ENCODE measurements at places on chromosomes 2 and 18.

- no peak for DNase-seq
Measured at GRCh38 chr2:177872286-177872685, 200.3 kb downstream of the PDE11A start.

GRCh38 chr2:219408631-219409030 is 9.5 kb upstream of the DES start:
- DNase-seq = no peak

GRCh38 chr2:216490061-216490460 is 8.6 kb upstream of the RPL37A start:
- no peak for DNase-seq

- DNase-seq = no peak
Measured at GRCh38 chr2:140714586-140714985, 1416.2 kb downstream of the LRP1B start.

GRCh38 chr2:177335917-177336450 is 56.6 kb upstream of the AGPS start:
- no peak for DNase-seq

DNA sequence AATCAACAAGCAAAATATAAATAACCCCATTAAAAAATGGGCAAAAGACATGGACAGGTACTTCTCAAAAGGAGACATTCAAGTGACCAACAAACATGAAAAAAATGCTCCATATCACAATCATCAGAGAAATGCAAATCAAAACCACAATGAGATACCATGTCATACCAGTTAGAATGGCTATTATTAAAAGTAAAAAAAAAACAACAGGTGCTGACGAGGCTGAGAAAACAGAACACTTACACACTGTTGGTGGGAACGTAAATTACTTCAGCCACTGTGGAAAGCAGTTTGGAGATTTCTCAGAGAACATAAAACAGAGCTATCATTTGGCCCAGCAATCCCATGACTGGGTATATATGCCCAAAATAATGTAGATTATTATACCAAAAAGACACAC is 69.1 kb downstream of the CWC22 start:
- DNase-seq = no peak

GRCh38 chr2:67858886-67859285 is 203.9 kb downstream of the C1D start:
- no peak for DNase-seq

GRCh38 chr18:59207506-59207905 is 12.5 kb upstream of the GRP start:
- DNase-seq = no peak

DNA sequence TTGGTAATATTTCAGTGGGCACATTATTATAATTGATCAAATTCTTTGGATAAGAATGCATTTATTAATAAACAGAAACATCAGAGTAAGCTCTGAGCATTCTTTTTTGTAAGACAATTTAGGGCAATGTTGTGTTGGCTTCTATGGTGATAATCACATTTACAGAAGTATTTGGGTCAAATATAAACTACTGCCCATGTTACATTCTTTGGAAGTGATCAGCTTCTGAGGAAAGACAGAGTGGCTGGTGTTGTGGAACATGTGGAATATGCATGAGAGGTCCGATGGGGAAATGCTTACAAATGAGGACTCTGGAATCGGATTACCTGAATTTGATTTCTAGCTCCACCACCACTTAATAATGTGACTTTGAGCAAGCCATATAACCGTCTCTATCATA is 19.4 kb downstream of the SERPINB13 start:
- no peak for DNase-seq

GRCh38 chr2:163662141-163662780 is 73.5 kb downstream of the FIGN start:
- no peak for DNase-seq

- DNase-seq = no peak
Measured at GRCh38 chr2:240916571-240917008, 10.5 kb downstream of the CROCC2 start.

DNA sequence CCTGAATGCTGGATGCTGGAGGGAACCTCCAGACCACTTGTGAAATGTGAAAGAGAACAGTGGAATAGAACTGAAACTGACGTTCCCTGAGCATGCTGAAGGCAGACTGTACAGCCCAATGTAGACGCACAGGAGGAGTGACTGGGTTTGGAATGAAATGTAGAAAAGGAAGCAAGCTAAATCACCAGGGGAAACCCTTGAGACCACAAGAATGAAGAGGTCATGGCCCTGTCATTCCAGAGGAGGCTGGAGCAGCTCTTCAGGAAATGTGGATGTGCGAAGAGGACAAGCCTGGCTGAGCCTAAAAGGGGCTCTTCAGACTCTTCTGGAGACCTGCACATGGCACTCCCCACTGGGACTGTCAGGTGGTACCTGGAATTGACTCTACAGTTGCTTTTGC is 118.5 kb upstream of the ALPP start:
- DNase-seq = no peak

DNA sequence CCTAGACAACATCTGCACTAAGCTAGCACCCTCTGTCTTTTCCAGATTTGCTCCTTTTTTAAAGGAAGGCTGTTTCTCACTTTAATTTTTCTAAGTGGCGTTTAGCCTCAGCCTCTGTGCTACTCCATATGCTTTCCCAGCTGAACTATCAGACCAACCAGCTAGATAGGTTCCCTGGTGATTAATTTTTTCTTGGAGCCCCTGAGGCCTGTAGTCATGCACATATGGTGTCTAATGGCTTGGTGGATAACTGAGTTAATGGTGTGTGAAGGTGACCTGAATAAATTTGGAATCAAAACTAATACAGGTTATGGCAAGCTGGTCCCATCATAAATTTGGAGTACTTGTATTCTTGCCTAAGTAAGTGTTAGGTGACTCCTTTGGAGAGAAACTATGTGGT is 135.5 kb downstream of the MGAT5 start:
- DNase-seq = no peak

- no peak for DNase-seq
Measured at GRCh38 chr2:120726245-120726644, 9.4 kb upstream of the GLI2 start.

DNA sequence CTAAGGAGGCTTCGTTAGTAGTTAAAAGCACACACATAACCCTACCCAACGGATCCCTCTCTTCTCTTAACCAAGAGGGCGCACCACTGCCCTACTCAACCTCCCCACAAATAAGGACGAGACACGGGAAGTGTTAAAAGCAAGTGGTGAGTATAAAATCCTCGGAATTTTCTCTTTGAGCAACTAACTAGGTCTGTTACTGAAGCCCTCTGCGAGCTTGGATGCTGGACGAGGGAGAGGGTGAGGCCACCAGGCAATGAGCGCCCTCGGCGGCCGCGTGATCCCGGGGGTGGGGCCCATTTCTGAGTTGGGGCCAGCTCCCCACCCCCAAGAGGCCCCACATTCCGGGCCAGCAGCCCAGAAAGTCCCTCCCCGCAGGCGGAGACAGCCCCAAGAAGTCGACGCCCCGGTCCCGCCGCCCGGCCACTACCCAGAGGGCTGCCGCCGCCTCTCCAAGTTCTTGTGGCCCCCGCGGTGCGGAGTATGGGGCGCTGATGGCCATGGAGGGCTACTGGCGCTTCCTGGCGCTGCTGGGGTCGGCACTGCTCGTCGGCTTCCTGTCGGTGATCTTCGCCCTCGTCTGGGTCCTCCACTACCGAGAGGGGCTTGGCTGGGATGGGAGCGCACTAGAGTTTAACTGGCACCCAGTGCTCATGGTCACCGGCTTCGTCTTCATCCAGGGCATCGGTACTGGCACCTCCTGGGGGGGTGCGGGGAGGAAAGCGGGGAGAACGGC is at the start of gene CYBRD1:
CYBRD1 (plus strand) TSS at position 423 of the 736 bp plus-strand sequence; CDS start at position 495, 72 bp downstream.
- DNase-seq = peak; percentile 85

GRCh38 chr2:174121175-174121574 is 127.2 kb downstream of the OLA1 start:
- no peak for DNase-seq

DNA sequence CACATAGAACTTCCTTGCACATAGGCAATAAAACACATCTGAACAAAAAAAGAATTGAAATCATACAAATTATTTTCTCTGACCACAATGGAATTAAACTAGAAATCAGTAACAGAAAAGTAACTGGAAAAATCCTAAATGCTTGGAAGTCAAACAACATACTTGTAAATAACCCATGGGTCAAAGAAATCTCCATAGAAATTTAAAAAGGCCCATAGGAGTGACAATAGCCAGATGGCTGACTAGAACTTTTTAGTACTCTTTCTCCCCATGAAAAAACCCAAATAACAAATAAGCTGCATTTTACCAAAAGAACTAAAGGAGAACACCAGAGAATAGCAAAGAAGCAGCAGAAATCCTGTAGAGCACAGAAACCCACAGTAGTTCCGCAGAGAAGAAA is 139.2 kb upstream of the COL3A1 start:
- no peak for DNase-seq

DNA sequence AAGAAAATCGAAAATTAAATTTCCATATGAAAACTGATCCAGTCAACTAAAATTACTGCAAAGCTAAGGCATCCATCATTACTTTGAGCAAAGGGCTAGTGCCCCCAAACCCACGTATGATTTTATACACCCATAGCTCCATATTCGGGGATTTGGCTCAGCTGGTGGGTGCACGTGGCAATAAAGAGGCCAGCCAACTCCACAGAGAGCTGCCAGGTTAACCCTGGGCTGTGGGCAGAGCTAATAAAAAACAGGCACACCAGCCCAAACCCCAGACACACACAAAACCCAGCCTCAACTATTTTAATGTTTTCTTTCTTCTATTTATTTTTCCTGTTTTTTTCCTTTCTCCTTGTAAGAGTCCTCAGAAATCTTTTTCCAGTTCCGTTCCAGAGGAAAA is 151.3 kb upstream of the SOX11 start:
- no peak for DNase-seq

DNA sequence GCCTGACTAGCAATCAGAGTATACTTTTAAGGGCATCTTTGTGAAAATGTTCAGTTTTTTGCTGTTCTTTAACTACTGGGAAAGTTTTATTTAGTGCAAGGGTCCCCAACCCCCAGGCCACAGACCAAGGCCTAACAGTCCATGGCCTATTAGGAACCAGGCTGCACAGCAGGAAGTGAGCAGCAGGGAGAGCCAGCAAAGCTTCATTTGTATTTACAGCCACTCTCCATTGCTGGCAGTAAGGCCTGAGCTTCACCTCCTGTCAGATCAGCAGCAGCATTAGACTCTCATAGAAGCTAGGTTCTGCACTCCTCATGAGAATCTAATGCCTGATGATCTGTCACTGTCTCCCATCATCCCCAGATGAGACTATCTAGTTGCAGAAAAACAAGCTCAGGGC is 17.1 kb upstream of the NR4A2 start:
- no peak for DNase-seq

DNA sequence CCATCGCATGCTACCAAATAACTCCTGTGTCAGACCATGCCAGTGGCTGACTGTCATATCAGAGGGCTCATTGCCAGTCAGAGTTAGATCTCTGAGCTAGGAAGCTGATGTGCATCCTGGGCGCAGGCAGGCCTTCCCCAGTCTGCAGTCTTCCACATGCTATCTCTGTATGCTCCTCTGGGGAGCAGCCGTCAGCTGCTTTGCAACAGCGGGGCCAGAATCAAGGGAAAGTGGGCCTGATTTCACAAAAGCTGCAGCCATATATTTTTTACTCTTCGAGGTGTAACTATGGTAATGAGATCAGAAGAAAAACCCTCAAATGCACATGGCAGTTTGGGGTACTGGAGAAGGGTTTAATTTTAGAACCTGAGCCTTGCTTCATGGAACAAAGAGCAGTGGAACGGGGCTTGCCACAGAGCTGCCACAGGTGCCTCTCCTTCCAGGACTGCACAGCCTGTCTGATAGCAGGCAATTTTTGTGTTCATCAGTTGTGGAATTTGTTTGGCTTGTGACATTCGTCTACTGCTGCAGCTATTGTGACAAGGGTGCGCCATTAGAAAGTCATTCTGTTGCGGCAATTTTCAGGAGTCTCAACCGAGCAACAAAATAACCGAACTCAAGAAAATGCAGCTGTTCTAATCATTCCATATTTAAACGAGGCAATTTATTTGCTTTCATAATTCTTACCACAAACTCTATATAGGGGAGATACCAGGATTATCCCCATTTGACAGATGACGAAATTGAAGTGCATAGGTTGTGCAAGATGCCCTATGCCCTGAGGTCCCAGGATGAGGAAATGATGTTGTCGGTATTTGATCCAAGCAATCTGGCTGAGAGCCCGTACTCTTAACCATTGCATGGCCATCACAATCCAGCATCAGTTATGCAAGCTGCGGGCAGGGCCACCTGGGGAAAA is 109.6 kb upstream of the CYRIA start:
- no peak for DNase-seq

GRCh38 chr2:232076736-232077135 is 115.2 kb downstream of the DIS3L2 start:
- no peak for DNase-seq

DNA sequence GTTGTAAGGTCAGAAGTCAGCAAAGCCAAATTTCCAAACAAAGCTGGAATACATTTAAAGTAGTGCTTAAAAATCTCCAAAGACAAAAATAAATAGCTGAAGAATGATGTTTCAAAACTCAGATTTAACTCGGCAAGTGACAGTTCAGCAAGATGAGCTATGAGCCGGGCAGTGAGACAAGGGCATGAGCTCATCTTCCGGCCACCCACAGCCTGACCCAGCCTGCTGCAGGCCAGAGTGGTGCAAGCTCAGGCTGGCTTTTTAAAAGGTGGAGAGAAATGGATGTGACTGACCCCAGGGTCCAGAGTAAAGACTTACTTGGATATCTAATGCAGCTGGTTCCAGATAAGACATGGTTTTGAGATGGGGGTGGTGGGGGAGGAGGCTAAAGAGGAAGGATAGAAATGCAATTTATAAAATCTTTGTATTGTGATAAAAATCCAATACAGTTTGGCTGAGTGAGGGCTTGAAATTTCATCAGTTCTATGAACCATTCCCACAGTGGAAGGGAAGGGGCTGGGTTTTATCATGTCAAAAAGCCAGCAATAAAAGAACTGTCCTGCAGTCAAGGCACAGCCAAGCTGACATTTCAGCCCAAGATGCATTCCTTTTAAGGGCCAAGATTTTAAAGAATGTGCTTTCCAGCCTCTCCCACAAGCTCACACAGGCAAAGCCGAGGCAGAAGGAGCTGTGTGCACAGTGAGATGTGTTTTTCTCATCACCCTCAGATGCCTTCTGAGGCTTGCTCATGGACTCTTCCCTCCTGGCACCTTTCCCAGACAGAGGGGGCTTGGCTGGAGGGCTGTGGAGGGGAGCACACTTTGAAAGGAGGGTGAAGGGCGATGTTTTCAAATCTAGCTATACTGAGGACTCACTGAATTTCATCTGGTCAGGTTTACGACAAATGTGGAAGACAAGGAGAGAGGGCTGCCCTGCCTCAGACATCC is 97.9 kb upstream of the KLHL29 start:
- no peak for DNase-seq

DNA sequence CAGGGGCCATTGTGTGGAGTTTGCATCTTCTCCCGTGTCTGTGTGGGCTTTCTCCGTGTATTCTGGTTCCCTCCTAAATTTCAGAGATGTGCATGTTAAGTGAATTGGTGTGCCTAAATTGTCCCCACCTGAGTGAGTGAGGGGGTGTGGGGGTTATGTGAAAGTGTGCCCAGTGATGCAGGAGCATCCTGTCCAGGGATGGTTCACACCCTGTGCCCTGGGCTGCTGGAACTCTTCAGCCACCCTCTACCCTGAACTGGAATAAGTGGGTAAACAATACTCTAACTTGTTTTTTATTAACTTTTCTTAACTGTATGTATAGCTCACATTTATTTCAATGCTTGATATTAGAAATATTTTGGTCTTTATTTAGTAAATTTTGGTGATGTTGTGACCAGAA is 56.0 kb downstream of the UBE2E3 start:
- no peak for DNase-seq

All from GM13977 (cell line).